GM23248 (cell line): ENCODE measurements at places on chromosomes 11 and 22.

GRCh38 chr22:46436595-46437175 is 100.7 kb downstream of the CELSR1 start:
- DNase-seq: peak; percentile 38

DNA sequence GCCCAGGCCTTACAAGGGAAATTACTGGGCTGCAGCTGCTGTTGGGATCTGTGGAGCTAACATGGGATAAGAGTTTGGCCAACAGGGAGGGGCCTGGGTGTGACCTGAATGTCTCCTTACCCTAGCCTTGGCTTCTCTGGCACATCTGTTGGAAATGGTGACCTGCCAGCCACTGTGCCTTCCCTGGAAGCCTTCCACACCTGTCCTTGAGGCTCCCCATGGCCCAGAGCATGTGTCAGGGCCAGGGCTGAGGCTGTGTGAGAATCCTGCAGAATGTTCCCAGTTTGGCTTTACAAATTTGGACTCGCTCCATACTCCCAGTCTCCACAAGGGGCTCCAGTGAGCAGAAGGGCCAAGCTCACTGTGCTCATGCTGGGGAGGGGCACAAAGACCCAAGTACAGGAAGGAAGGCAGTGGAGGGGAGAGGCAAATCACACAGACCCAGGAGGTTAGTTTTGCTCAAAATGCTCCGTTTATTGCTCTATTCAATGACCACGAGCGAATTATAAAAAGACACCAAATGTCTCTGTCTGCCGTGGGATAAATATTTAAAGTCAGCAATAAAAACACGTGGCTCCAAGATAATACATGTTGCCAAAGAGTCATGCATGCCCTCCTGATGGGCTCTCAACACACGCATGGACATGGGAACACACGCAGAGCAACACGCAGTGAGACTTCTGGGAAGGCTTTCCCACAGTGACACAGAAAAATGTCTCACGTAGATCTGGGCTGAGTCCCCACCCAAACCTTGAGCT is 1.7 kb upstream of the IGSF22 start:
- DNase-seq: peak; percentile 64

DNA sequence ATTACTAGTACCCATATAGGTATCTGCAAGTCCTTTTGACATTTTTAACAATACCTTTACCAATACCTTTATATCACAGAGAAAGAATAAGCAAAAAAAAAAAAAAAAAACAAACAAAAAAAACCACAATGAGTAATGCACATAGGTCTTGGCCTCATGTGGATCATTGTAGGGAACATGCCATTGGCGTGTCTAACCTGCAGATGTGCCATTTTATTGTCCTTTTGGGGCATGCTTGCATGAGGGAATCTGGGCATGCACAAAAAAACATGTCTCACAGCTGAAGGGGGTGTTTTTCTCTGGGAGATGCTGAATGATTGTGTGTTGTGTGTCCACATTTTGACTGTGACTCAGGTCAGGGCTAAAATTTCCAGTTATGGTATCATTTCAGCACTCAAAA is 361.6 kb downstream of the GUCY1A2 start:
- DNase-seq: peak; percentile 21

DNA sequence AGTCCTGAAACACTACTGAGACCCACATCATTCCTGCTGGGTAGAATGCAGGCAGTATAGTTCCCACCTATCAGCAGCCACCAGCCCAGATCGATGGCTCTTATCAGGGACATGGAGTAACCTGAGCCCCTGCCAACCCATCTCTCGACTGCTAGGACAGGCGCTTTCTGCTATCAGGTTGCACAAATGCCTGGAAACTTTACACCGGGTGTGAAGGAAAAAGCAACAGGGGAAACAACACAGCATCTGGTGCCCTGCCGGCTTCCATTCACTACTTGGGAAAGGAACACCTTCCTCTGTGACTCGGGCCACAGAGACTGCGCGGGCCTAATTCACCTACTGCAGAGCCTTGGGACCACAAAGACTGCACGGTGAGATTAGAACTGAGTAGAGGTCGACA is 18.5 kb downstream of the RBFOX2 start:
- no peak for DNase-seq

DNA sequence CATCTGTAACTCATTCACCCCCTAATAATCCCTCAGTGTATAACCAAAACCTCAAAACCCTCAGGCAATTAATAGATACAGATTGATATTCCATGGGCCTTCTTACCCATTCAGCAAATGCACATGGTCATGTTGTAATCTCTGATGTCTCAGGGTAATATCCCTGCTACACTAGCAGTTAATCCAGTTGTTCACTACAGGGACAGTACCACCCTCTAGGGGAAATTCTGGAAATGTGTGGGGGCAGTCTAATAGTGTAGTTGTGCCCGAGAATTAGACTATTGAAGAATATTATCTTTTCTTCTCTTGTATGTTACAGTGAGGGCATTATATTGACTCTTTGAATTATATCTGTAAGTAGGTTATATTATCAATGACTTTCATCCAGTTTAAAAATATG is 175.4 kb downstream of the CWF19L2 start:
- no peak for DNase-seq

- peak; percentile 52 for DNase-seq
Measured at GRCh38 chr11:405323-405953, 9.4 kb downstream of the SIGIRR start.

GRCh38 chr11:1381793-1382425 is 7.8 kb upstream of the BRSK2 start:
- no peak for DNase-seq

DNA sequence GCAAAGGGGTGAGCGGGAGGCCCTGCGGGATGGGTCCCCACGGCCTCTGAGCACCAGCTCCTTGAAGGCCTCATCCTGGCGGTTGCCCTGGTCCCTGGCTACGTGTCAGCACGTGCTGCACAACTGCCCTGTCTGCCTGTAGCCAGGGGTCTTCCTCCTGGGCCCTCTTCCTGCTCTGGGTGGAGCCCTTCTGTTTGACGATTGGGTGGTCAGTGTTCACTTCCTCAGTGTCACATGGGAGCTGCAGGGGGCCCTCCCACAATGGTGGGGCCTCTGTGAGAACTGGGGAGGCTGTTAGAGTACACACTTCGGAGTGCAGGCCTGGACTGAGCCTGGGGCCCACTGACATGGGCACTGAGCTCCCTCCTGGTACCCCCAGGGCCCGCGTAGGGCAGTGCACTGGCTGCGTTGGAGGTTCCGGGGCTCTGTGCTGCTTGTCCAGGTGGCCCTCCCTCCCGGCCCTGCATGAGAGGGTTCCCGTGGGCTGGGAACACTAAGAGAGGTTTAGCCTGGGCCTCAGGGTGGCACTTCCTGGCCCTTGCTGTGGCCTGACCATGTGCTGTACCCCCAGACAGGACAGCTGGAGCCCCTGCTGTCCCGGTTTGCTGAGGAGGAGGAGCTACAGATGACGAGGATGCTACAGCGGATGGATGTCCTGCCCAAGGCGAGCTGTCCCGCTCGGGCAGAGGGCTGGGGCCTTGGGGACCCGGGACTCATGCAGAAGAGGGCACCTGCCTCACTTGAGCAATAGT is 13.8 kb downstream of the DGCR6L start:
- no peak for DNase-seq
